ENCODE measurements at places on chromosomes 2 and 18.
A peak's percentile ranks its signal among the peaks of the same experiment; 100 is the strongest.

DNA sequence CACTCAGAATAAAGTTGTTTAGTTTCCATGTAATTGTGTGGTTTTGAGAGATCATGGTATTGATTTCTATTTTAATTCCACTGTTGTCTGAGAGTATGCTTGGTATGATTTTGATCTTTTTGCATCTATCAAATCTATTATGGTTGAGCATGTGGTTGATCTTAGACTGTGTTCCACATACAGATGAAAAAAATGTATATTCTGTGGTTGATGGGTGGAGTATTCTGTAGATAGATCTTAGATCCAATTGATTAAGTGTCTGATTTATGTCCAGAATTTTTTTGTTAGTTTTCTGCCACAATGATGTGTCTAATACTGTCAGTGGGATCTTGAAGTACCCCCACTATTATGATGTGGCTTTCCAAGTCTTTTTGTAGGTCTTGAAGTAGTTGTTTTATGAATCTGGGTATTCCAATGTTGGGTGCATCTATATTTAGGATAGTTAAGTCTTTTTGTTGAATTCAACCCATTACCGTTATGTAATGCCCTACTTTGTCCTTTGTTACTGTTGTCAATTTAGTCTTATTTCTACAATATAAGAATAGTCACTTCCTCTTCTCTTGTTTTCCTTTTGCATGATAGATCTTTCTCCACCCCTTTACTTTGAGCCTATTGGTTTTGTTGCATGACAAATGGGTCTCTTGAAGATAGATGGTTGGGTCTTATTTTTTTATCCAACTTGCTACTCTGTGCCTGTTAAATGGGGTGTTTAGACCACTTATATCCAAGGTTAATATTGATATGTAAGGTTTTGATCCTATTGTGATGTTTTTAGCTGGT, 101.8 kb downstream of the TRABD2A start:
- H3K36me3 ChIP-seq: peaks cover 22% of the 10 kb centered on the region
- H3K4me3 ChIP-seq: no peak overlapping the region
- no peaks in the 10 kb centered on the region for H3K27me3 ChIP-seq

- H3K36me3 ChIP-seq: no peaks in the 10 kb centered on the region
- peak overlapping the region; percentile 100 for H3K27ac ChIP-seq
- H3K4me3 ChIP-seq: peak overlapping the region; percentile 98
- DNase-seq: peak; percentile 98
- no peaks in the 10 kb centered on the region for H3K27me3 ChIP-seq
Observed at GRCh38 chr2:237674731-237675276, 47.4 kb downstream of the LRRFIP1 start.

DNA sequence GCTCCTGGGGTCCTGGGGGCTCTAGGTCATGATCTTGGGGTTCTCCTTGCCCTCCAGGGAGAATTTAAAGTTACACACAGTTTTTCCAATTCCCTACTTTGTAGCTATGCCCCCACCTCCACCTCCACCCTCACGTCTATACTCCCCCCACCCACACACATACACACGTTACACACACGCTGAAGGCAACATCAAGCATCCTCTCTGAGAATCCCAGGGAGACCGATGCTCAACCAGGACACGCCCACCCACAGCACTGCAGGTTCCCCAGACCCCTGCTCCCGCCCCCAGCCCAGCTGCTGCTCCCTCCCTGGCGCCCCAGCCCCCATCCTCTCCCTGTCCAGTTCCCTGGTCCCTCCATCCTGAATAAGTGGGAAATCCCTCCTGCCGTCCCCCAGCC, 6.4 kb upstream of the TNS1 start:
- H3K4me1 ChIP-seq: peaks cover 10% of the 10 kb centered on the region
- no peak for DNase-seq
- H3K27ac ChIP-seq: no peak overlapping the region
- peaks cover 55% of the 10 kb centered on the region for H3K27me3 ChIP-seq

DNA sequence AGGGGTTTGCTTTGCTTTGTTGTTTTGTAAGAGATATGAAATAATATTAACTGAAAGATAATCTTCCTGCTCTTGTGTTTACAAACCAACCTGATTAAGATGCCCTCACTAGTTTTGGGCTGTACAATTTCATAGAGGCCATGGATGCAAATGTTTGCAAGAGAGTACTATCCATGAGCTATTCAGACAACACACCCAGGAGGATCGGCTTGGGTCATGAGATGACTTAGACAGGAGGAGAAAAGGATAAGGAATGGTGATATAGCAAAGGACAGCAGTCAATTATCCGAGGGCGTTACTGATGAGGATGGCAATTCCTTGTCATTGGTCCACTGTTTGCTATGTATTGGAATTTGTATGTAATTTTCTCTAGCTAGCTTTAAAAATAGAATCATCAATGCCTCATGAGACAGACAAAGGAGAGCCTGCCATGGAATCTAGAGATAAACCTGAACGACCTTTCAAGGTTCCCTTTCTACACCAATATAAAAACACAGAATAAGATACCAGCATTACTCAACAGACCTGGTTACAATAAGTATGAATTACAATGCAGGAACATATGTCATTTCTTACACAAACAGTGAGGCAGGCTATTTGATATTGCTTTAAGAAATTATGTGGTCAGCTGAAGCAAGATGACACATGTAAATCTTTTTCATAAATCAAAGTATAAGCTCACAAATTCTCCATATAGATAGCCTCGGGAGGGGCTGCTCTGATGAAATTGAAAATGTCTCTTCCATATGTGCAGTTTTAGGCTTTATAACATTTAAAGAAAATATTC, 54.4 kb upstream of the SOS1 start:
- no peak for DNase-seq
- H3K4me3 ChIP-seq: no peak overlapping the region
- H3K4me1 ChIP-seq: no peaks in the 10 kb centered on the region

DNA sequence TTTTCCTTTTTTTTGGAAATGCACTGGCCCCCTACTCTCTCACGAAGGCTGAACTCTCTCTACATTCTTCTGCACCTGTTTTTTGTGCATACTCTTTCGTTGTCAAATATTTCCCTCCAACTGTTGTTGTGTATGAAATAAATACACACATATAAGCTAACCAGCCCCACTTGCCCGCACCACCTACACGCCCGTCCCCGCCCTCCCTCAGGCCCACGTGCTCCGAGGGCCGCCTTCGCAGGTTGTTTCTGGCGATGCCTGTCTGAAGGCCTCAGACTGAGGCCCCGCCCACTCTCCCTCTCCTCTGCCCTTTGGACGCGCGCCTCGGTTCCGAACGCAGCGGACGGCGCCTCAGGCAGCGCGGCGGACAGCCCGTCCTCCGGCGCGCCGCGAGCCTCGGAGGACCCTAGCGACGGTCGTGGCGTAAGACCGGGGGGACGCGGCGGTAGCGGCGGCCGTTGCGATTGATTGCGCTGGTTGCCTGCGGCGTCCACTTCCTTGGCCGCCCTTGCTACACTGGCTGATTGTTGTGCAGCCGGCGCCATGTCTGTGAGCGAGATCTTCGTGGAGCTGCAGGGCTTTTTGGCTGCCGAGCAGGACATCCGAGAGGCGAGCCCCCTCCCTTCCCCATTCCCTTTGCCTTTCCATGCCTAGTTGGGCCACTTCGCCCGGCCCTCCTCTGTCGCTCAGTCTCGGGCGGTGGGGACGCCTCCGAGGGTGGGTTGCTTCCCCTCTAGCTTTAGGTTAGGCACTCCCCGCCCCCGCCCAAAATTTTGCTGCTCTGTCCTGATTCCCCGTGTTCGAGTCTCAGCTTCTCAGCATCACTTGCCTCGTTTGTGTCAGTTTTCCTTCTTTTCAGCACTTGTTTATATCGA, at the start of gene TSN:
Gene TSN, plus strand, starts transcription at position 415 of the 875 bp plus-strand sequence. Its CDS starts 129 bp downstream, at position 544.
- H3K27ac ChIP-seq: peak within 1 kb of the TSS; percentile 83
- peak; percentile 97 for DNase-seq
- H3K4me3 ChIP-seq: peak within 1 kb of the TSS; percentile 95

- H3K36me3 ChIP-seq: peaks cover 5% of the 10 kb centered on the region
- no peaks in the 10 kb centered on the region for H3K4me1 ChIP-seq
- H3K27ac ChIP-seq: no peak overlapping the region
- H3K4me3 ChIP-seq: no peak overlapping the region
- DNase-seq: no peak
Observed at GRCh38 chr2:168903888-168904287, 2.8 kb downstream of the G6PC2 start.

- no peaks in the 10 kb centered on the region for H3K4me1 ChIP-seq
- DNase-seq: no peak
- no peak overlapping the region for H3K27ac ChIP-seq
- H3K27me3 ChIP-seq: no peaks in the 10 kb centered on the region
- no peak overlapping the region for H3K4me3 ChIP-seq
Observed at GRCh38 chr2:33666879-33667278, 67.8 kb upstream of the FAM98A start.

GRCh38 chr2:82780050-82780449, 1679.0 kb downstream of the SUCLG1 start:
- DNase-seq: no peak
- H3K4me1 ChIP-seq: no peaks in the 10 kb centered on the region
- H3K4me3 ChIP-seq: no peak overlapping the region
- H3K27me3 ChIP-seq: no peaks in the 10 kb centered on the region
